ENCODE measurements at places on chromosomes 7 and 10.

GRCh38 chr10:125093199-125093973, 67.0 kb downstream of the CTBP2 start:
- no peak for DNase-seq

GRCh38 chr10:84088626-84089025, 50.7 kb upstream of the GHITM start:
- DNase-seq = no peak

DNA sequence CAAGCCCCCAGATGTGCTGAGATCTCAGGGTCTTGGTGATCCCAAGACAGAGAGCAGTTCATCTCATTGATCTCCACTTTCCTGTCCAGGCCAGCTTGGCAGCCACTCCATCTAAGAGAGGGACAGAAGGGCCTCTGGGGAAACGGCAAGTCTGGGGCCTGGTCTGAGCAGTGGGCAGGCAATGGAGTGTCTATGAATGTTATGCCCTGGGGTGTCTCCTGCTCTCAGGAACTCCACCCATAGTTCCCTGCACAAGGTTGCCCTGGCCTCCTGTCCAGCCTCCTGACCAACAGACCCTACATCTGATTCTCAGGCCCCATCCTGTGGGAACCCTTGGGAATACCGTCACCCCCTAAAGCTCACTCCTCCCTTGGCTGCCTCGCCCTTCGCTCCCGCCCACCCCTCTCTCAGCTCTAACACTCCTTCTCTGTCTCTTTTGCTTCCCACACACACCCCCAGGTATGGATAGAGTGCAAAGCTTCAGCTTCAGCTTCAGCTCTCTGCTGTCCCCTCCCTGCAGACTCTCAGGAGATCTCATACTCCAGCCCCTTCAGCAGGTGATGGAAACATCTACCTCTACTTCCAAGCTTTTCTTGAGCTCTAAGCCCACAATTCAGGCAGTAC, 83.0 kb downstream of the HIF1AN start:
- DNase-seq = no peak

DNA sequence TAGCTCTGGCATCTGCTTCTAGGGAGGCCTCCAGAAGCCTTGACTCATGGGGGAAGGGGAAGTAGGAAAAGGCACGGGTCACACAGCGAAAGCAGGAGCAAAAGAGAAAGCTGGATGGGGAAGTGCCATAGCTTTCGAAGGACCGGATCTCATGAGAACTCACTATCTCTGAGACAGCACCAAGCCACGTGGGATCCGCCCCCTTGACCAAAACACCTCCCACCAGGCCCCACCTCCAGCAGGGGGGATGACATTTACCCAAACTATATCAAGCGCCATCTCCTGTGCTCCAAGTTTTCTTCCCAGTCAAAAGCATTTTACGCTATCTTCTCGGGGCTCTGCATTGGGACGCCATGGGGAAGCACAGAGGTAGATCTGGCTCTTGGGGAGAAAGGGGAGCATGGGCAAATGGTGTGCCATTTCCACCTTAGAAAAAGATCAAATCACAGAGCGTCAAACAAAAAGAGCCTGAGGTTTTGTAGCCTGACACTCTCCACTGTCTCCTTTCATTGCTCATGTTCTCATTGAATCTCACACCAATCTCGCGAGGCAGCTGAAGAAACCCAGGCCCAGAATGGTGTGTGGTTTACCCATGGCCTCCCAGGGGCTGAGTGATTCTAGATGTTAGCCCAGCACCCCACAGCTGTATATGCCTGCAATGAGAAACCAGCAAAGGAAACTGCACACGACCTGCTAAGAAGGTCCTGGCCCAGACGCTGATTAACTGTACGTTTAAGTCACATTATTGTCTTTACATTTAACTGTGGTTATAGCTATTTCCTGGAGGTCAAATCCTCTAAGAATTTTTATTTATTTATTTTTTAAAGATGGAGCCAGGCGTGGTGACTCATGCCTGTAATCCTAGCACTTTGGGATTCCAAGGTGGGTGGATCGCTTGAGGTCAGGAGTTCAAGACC, 8.1 kb upstream of the OLAH start:
- no peak for DNase-seq

Measured in mucosa of descending colon (tissue), 3 donors.